Right ventricle myocardium inferior (tissue), 1 donor: ENCODE measurements at places on chromosomes 3 and 15. TPM values are rescaled to one million over a fixed set of nuclear protein-coding genes. Genes with fewer than 3 reads are reported as not detected.

Gene CCR8
- total RNA-seq = not detected

Gene LYZL4
- total RNA-seq = not detected

Gene CHMP2B
- 33.5 TPM for total RNA-seq

Gene IGSF11
- 3.1 TPM for total RNA-seq

Gene SCAANT1
- not detected for total RNA-seq

Gene NR1I2
- total RNA-seq = not detected

Gene PCSK6
- 33.8 TPM for total RNA-seq

Gene CFAP92
- total RNA-seq = 0.49 TPM

Gene CHRM5
- total RNA-seq = not detected

Gene GRM2
- 0.03 TPM for total RNA-seq

Gene ALDH1A2
- total RNA-seq = 14.2 TPM

Gene GOLGA8M
- 2.6 TPM for total RNA-seq

Gene PLIN1
- 17.6 TPM for total RNA-seq

Gene HOMER2
- total RNA-seq = 53.7 TPM

Gene SRP14
- total RNA-seq = 232 TPM

Gene NR2E3
- not detected for total RNA-seq

Gene CHRD
- 8.7 TPM for total RNA-seq

Gene FOXB1
- not detected for total RNA-seq

Gene SYNPR
- total RNA-seq = not detected

Gene CHL1
- total RNA-seq = 24.8 TPM

Gene CCDC39
- not detected for total RNA-seq

Gene RUBCN
- total RNA-seq = 19.3 TPM

Gene PPM1L
- 63.9 TPM for total RNA-seq

Gene ISLR2
- 1.3 TPM for total RNA-seq

Gene HRG
- not detected for total RNA-seq

Gene GRK7
- total RNA-seq = not detected

Gene TRIM42
- not detected for total RNA-seq

Gene ENTPD3
- 0.11 TPM for total RNA-seq

Gene SNRK
- total RNA-seq = 18.9 TPM

Gene GLT8D1
- total RNA-seq = 33.2 TPM

Gene TTLL13
- not detected for total RNA-seq

Gene FBLN2
- total RNA-seq = 81.1 TPM
